ENCODE measurements at places on chromosomes 3 and 15.

DNA sequence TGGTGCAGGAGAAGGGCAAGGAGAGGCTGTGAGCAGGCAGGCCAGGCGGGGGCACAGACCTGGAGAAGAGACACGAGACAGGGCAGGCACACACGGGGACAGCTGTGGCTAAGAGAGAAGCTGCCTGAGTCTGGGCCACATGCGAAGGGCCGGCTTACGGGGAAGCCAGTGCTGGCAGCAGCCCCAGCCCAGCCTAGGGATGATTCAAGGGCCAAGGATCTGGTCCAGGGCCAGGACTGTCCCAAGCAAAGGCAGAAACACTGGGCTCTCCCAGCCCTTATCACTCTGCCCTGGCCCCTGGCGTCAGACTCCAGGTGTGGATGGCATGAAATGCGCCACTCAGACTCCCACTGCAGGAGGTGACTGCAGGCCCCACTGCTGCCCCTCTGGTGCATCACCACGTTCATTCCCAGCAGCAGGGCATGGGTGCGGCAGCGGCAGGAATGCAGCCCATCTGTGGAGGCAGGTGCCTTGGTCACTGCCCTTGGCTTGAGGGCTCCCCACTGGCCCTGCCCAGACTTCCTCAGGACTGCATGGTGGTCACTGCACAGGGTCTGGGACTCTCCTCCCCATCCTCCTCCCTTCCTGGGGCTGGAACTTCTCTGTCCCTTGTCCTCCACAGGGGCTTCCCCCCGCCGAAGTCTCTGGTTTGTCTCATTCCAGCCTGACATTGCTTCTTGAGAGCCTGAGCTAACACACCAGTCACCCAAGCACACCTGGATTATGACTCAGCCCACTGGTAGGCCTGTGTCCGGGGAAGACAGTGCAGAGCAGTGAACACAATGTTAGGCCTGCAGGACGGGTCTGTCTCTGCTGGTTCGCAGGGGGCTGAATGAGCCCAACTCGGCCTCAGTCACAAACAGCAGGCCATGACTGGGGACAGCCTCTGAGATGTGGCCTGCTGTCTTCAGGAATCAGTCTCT, 69.3 kb downstream of the TBC1D2B start:
- no peak for DNase-seq

DNA sequence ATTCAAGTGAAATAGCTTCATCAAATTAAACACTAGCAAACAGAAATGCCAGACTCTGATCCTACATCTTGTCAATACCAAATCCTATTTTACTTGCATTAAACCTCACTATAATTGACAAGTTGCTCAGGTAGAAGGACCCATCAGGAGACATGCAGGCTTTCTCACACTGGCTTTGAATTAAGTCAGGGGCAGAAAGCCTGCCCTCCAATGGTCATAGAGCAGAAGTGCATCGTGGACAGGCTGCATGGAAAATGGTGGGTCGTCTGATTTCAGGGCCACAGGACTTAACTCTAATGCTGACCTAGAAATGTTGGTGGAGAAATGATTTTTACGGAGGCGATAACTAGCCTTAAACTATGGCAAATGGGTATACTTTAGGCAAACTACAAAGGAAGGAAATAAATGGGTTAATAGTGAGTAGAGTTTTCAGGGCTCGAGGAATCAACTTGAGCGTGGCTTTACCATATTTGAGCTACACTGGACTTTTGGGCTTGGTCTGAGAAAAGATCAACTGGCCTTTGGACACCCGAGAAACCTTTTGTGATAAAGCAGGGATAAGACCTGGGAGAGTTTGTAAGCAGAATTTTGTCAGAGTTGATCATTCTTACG, 283.9 kb downstream of the GRM7 start:
- no peak for DNase-seq

- no peak for DNase-seq
Measured at GRCh38 chr3:170534227-170534626, 51.6 kb downstream of the SLC7A14 start.

- no peak for DNase-seq
Measured at GRCh38 chr15:100781961-100782530, 97.6 kb upstream of the ALDH1A3 start.

DNA sequence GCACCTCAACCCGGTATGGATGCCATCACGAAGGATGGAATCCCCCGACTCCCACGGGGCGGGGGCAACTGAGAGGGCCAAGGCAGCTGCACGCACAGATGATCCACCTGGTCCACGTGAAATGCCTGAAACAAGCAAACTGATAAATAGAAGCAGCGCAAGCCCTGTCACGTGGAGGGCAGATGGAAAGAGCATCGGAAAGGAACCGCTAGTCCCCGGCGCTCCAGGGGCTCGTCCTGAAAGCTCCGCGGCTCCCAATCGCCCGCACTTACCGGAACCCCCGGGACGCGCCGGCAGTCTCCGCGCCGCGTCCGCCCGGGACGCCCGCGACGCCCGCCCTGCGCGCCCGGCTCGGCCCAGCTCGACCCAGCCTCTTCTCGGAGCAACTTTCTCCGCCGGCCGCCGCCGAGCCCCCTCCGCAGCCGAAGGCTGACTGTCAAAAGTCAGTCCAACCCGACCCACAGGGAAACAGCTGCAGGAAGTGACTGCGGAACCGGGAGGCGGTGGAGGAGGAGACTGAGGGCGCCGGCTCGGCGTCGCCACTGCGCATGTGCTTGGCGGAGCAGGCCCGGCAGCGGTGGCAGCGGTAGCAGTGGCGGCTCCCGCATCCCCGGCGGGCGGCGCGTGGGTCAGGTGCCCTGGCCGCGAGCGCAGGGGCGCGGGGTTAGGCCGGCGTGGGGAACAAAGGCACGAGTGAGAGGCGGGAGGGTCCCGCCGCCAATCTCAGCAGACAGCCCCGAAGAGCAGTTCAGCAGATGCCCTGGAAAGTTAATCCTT, at the start of gene ZMAT3:
TSS of gene ZMAT3 (minus strand) at position 487 of the 777 bp plus-strand sequence. CDS start 4,057 bp downstream, outside the sequence.
- DNase-seq, result peak; percentile 71

GRCh38 chr3:110734524-110734923, 337.1 kb upstream of the NECTIN3 start:
- DNase-seq, result no peak

GRCh38 chr15:62119874-62120273, 45.2 kb downstream of the C2CD4B start:
- no peak for DNase-seq

GRCh38 chr15:64216730-64217428, 54.1 kb upstream of the PPIB start:
- no peak for DNase-seq

DNA sequence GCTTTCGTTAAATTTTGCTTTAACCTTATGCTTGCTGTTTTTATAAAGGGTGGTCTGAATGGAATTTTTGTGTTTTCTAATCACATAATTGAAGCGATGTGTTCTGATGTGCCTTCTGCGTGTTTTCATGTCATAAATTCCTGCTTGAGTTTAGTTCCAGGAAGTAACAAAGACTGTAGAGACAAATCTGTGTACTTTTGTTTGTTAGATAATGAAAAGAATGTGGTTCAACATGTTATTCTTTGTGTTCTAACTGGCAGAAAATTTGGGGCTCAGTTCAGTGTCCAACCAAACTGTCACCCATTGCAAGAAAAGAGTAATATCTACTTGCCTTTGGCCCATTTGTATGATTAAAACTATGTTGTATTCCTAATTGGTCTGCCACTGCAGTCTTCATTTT, 324.0 kb downstream of the DIPK2A start:
- DNase-seq, result no peak

- DNase-seq, result no peak
Measured at GRCh38 chr3:187016639-187017345, 86.5 kb downstream of the ST6GAL1 start.

DNA sequence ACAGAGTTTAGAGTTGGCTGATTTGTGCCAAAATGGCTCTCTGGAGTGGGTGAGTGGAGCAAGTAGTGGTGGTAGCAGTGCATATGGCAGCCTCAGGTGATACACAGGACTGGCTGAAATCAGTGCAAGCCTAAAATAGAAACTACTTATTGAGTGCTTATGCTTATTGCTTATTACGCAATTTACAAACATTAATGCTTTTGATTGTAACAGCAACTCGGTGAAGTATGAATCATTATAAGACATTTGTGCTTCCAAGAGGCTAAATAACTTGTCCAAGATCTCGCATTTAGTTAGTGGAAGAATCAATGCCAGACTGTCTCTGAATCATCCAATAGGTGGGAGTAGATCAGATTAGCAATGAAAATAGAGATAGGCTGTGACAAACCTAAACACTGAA, 353.8 kb downstream of the NAALADL2 start:
- no peak for DNase-seq

GRCh38 chr15:71071529-71071928, 43.7 kb upstream of the THSD4 start:
- DNase-seq, result no peak

DNA sequence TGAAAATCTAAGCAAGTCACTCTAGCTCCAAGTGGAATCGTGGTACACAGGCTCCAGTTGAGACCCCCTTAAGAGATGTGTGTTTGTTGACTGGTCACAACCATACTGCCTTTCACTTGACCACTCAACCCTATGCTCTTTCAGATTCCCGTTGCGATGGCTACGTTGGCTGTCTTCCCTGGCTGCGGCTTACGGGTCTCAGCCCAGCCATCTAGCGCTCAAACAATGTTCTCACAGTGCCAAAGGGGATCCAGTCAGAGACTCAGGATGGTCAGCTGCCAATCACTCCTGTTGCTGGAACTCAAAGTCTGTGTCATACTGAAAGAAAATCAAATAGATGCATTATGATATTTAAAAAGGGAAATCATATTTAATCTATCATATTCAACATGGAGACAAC, 237.6 kb downstream of the ITPR1 start:
- DNase-seq, result no peak

DNA sequence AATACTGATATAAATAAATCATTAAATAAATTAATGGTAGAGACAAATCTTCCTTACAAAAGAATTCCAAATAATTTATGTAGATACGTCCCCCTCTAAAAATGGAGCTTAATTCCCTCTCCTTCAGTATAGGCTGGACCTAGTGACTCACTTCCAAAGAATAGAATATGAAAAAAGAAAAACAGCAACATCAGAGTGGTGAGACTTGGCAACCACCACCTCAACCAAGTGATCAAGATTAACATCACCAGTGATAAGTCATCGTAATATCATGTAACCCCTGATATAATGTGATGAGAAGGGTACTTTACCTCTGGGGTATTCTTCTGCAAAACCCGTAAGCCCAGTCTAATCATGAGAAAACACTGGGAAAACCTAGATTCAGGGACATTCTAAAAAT, 13.4 kb downstream of the GOLGB1 start:
- no peak for DNase-seq
